ENCODE measurements at places on chromosomes 3 and 15.

DNA sequence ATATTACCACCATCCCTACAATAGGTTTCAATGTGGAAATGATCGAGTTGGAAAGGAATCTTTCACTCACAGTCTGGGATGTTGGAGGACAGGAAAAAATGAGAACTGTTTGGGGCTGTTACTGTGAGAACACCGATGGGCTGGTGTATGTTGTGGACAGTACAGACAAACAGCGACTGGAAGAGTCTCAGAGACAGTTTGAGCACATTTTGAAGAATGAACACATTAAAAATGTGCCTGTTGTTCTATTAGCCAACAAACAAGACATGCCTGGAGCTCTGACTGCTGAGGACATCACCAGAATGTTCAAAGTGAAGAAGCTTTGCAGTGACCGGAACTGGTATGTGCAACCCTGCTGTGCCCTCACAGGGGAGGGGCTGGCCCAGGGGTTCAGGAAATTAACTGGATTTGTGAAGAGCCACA is 510 bp downstream of the ARL14 start:
- DNase-seq = no peak

- DNase-seq = no peak
Measured at GRCh38 chr3:95424279-95424678, 1361.4 kb downstream of the NSUN3 start.

GRCh38 chr3:94619643-94620042 is 556.8 kb downstream of the NSUN3 start:
- DNase-seq = no peak

GRCh38 chr3:81549831-81550230 is 211.6 kb downstream of the GBE1 start:
- DNase-seq = no peak

DNA sequence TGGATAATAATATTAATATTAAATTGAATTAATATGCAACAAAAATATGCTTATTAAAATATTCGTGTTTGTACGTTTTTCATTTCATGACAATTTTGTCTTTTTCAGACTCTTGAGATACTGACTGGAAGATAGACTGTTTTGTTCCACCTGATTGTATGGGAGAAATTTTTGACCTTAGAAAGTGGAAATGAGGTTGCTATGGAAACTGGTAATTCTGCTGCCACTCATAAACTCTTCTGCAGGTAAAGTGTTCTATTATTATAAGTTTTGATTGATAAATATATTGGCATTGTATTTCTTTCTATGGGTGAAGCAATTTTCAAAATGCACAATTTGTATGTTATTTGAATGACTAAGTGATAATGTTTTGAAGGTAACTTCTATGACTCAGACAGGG is 55.0 kb downstream of the CNTN6 start:
- DNase-seq = no peak

DNA sequence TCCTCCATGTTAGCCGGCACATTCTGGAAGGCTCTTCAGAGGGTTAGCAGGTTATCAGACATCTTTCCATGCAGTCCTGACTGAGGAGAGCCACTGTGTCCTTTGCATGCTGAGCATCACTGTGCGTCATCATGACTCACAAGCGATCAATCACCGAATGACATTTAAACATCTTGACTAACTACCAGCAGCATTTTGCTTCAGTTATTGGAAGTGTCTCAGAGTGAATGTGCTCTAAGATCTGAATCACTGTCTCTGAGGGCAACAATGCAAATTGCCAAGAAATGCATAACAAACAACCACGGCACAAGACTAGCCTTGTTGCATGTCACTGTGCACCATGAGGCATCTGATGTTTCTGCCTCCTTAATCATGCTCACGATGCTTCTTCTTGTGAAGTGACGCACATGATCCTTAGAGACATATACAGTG is 18.3 kb upstream of the ATP8B4 start:
- DNase-seq = no peak

DNA sequence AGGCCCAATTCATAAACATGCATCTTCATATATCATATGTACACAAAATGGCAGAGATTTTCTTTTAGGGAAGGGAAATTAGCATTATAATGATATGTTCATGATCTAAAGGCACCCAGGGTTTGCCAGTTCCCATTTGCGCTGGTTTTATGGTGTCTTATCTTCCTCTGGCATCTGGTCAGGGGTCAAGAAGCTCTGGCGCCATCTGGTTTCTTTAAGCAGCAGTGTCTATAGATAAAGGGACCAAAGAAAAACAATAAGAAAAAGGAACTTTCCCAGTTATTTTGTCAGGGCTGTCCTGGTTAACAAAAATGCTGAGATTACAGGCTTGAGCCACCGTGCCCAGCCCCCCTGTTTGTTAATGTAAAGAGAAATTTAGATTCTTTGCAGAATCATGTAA is 3.3 kb upstream of the DCP1A start:
- no peak for DNase-seq
